ENCODE measurements at places on chromosomes 11 and 22.
A peak's percentile ranks its signal among the peaks of the same experiment; 100 is the strongest.

GRCh38 chr22:28983190-28983589, 78.4 kb downstream of the C22orf31 start:
- no peak for DNase-seq

- no peak for DNase-seq
Measured at GRCh38 chr11:22474616-22475015, 136.4 kb downstream of the SLC17A6 start.

DNA sequence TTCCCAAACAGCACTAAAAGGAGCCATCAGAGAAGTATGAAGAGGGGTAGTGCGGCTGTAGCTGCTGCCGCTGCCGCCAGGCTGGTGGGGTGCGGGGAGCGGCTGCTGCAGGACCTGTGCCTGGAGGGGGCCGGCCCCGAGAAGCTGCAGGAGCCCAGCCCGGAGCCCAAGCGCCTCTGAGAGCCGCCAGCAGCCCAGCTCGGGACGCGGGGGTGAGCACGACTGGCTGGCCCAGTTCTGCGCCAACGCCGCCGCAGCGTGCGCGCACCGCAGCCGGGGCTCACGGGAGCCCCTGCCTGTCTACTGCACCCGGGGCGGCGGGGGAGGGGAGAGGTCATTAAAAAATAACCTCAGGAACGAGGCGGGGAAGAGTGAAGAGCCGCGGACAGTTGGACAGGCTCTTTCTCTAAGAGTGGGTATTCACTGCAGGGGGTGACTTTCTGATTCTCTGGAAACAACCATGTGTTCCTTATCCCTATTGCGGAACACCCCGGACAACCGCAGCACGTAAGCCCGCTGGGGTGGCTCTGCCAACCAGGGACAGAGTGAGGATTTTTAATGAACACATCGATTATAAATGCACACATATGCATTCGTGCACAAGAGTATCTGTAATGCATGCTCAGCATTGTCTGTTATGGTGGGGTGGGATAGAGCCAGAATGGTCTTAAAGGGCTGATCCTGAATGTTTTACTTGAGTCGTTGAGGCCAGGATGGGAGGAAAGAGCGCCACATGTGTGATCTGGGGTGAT, 453 bp downstream of the GAS2 start:
- DNase-seq = peak; percentile 60

- DNase-seq = no peak
Measured at GRCh38 chr22:27137871-27138337, 480.5 kb downstream of the MIAT start.

DNA sequence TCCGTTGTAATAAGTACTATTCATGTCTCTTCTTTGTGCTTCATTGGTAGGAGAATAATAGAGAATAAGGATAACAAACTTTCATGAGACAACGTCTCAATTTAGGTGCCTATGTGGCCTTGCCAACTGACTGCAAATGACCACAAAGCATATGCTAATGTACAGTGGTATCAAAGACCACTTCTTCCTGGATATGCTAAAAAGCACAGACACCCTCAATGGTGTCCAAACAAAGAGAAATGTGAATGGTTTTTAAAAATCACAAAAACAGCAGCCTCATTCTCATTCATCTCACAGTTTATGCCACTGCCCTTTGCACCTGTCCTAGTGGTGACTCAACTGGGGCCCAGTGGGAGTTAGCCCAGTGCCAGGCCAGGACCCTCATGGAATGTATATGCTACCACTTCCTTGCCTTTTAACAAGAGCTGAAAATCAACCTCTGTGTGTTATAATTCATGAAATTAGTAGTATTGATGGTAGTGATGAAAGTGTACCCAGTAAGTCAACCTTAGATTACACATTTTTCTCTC, 65.2 kb upstream of the MTMR2 start:
- DNase-seq = no peak

GRCh38 chr22:19127329-19128008, 3.6 kb upstream of the TSSK2 start:
- no peak for DNase-seq

- DNase-seq = no peak
Measured at GRCh38 chr11:69171476-69172240, 15.9 kb downstream of the SMIM38 start.

DNA sequence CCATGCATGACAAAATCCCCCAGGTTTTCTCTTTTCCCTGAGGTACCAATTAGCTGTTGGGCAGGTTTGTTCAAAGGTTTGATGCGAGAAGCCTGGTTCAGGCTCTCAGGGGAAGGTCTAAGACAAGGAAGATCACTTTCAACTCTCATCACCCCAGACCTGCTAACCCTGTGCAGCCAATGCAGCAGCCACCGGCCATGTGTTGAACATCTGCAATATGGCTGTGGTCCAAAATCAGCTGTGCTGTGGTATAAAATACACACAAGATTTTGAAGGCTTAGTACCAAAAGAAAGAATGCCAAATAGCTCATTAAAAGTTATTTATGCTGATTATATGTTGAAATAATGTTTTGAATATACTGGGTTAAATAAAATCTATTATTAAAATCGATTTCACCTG, 58.5 kb downstream of the SMCO4 start:
- DNase-seq = no peak

GRCh38 chr11:61635304-61635703, 44.9 kb upstream of the DAGLA start:
- DNase-seq = no peak

All from liver (tissue), 10 donors.